A549 treated with CORT108297 at 1 μM for 4 hours (cell line): ENCODE measurements at places on chromosomes 12 and 14. TPM values are rescaled to one million over a fixed set of nuclear protein-coding genes. Genes with fewer than 3 reads are reported as not detected.

Gene CRIP1
- 1,711 to 1,965 TPM (median 1,885 TPM) in 5 replicates for total RNA-seq

Gene MOAP1
- 11.7 to 16.6 TPM (median 12.8 TPM) in 5 replicates for total RNA-seq

Gene PRB2
- total RNA-seq: not detected in 5 replicates

Gene C12orf50
- total RNA-seq: 0.06 to 0.08 TPM in 2 of 5 replicates, not detected in the others

Gene NPFF
- not detected in 5 replicates for total RNA-seq

Gene KLHL33
- total RNA-seq: 0.01 to 0.02 TPM in 2 of 5 replicates, not detected in the others

Gene GDF3
- total RNA-seq: not detected in 5 replicates

Gene GPHN
- 9.5 to 16.0 TPM (median 12.2 TPM) in 5 replicates for total RNA-seq

Gene MYRFL
- total RNA-seq: 0.06 to 0.08 TPM (median 0.07 TPM) in 3 of 5 replicates, not detected in the others

Gene KRT74
- not detected in 5 replicates for total RNA-seq

Gene TAS2R13
- total RNA-seq: not detected in 5 replicates

Gene FZD10
- total RNA-seq: not detected in 5 replicates

Gene FOXM1
- total RNA-seq: 86.3 to 96.8 TPM (median 90.3 TPM) in 5 replicates

Gene DBX2
- total RNA-seq: not detected in 5 replicates

Gene FGF23
- not detected in 5 replicates for total RNA-seq

Gene NELL2
- 0.22 TPM in 1 of 5 replicates, not detected in the others for total RNA-seq

Gene PLEK2
- total RNA-seq: 20.6 to 29.7 TPM (median 26.1 TPM) in 5 replicates

Gene MANSC4
- total RNA-seq: not detected in 5 replicates

Gene ZNF740
- total RNA-seq: 12.2 to 17.3 TPM (median 15.5 TPM) in 5 replicates

Gene DPY19L2
- total RNA-seq: 1.8 to 2.2 TPM (median 2.1 TPM) in 5 replicates

Gene SOAT2
- total RNA-seq: 0.18 to 0.35 TPM (median 0.21 TPM) in 5 replicates

Gene ATXN3
- total RNA-seq: 21.2 to 45.6 TPM (median 24.4 TPM) in 5 replicates

Gene SPIC
- not detected in 5 replicates for total RNA-seq

Gene PNP
- total RNA-seq: 154 to 192 TPM (median 164 TPM) in 5 replicates

Gene CD4
- total RNA-seq: 0.03 TPM in 1 of 5 replicates, not detected in the others

Gene INHBC
- 0.05 to 0.08 TPM in 2 of 5 replicates, not detected in the others for total RNA-seq

Gene IGF1
- total RNA-seq: not detected in 5 replicates

Gene LPAR5
- total RNA-seq: 0.45 to 0.81 TPM (median 0.70 TPM) in 5 replicates

Gene DCN
- total RNA-seq: not detected in 5 replicates

Gene PHLDA1
- 32.8 to 54.8 TPM (median 48.0 TPM) in 5 replicates for total RNA-seq

Gene TOMM20L
- total RNA-seq: not detected in 5 replicates

Gene MAP3K9
- 3.6 to 5.6 TPM (median 4.8 TPM) in 5 replicates for total RNA-seq

Gene HOXC4
- total RNA-seq: 2.2 to 4.3 TPM (median 3.6 TPM) in 5 replicates

Gene SRRM4
- not detected in 5 replicates for total RNA-seq

Gene ANG
- 8.0 to 13.7 TPM (median 9.4 TPM) in 5 replicates for total RNA-seq

Gene STAT2
- 11.8 to 15.2 TPM (median 12.7 TPM) in 5 replicates for total RNA-seq

Gene TSFM
- 66.1 to 77.5 TPM (median 72.4 TPM) in 5 replicates for total RNA-seq

Gene PPFIA2
- total RNA-seq: not detected in 5 replicates

Gene TAS2R20
- 0.07 to 0.13 TPM (median 0.10 TPM) in 5 replicates for total RNA-seq

Gene KRT81
- total RNA-seq: 3,262 to 4,197 TPM (median 4,015 TPM) in 5 replicates

Gene ASPG
- 0.03 to 0.06 TPM (median 0.05 TPM) in 3 of 5 replicates, not detected in the others for total RNA-seq

Gene RNASE7
- not detected in 5 replicates for total RNA-seq

Gene CISTR
- not detected in 5 replicates for total RNA-seq

Gene MYF5
- not detected in 5 replicates for total RNA-seq

Gene MYBPC1
- total RNA-seq: 0.05 TPM in 1 of 5 replicates, not detected in the others

Gene PRKCH
- total RNA-seq: 3.5 to 5.0 TPM (median 4.9 TPM) in 5 replicates

Gene LLPH
- 50.1 to 64.2 TPM (median 54.4 TPM) in 5 replicates for total RNA-seq

Gene SERPINA12
- total RNA-seq: not detected in 5 replicates

Gene TPPP2
- not detected in 5 replicates for total RNA-seq

Gene DACT1
- total RNA-seq: 0.50 to 0.65 TPM (median 0.59 TPM) in 5 replicates

Gene DIO2
- total RNA-seq: 5.7 to 7.5 TPM (median 6.1 TPM) in 5 replicates

Gene IAPP
- not detected in 5 replicates for total RNA-seq

Gene TAS2R7
- not detected in 5 replicates for total RNA-seq

Gene SYNE3
- 0.14 to 0.50 TPM (median 0.36 TPM) in 5 replicates for total RNA-seq

Gene MYO1H
- not detected in 5 replicates for total RNA-seq
